Renal pelvis (tissue), 12 donors: ENCODE measurements at places on chromosomes 5 and 9.

DNA sequence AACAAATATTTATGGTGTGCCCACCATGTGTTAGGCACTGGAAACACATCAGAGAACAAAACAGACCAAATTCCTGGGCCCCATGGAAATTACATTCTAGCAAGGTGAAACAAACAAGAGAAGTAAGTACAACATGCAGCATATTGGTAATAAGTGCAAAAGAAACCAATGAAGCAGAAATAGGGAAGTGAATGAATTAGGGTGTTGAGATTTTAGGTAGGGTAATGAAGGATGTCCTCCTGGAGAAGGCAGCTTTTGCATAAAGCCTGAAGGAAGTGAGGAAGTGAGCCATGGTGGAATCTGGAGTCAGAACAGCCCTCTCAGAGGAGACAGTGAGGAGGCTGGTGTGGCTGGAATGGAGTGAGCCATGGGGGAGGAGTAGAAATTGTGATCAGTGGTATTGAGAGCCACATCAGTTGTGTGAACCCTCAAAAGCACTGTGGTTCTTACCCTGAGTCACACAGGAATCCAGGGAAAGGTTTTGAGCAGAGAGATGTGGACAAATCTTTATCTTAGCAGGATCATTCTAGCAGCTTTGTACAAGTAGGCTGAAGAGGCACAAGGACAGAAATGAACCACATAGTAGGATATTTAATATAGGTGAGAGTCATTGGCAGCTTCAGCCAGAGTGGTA lies 52.7 kb upstream of the ARL15 start:
- DNase-seq, result no peak

GRCh38 chr5:180034564-180034963 lies 37.0 kb downstream of the RNF130 start:
- DNase-seq, result no peak

DNA sequence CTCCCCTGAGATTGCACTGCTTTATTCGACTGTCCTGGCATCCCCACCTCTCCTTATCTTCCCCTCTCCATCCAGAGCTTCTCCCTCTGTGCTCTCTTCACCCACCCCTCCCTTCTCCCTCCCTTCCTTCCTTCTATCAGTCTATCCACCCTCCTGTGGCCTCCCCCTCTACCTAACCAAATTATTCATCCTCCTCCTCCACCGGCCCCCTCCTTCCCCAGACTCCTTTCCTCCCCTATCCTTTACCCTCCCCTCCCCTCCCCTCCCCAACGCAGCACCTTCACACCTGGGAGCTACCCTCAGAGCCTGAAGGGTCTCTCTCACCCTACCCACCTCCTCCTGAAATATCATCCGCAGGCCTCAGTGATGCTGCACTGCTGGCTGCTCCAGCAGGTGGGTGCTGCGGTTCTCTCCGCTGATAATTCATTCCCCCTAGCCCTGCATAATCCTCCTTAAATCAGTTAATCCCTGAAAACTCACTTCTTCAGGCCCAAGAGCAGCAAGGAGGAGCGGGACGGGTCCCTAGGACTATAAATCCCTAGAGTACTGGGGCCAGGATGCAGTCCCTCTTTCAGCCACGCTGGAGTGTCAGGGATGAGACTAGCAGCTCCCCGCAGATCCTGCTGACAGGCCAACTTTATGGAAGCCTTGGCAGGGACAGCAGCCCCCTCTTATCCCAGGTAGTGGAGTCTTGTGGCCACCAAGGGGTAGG lies 97.8 kb downstream of the PCDH1 start:
- no peak for DNase-seq

- no peak for DNase-seq
Observed at GRCh38 chr9:109278848-109279247, 42.0 kb downstream of the EPB41L4B start.

- no peak for DNase-seq
Observed at GRCh38 chr5:57817001-57817453, 334.4 kb upstream of the ACTBL2 start.
